HT-29 (cell line): ENCODE measurements at places on chromosomes 7 and 10. TPM values are rescaled to one million over a fixed set of nuclear protein-coding genes. Genes with fewer than 3 reads are reported as not detected.

JCAD gene
- 3.9 and 5.7 TPM in 2 replicates for total RNA-seq

PAX4 gene
- total RNA-seq, result 1.0 and 2.5 TPM in 2 replicates

ITPRID1 gene
- total RNA-seq, result 0.05 TPM in 1 of 2 replicates, not detected in the other

GLI3 gene
- not detected in 2 replicates for total RNA-seq

CYP3A5 gene
- 96.3 and 108 TPM in 2 replicates for total RNA-seq

PSD gene
- total RNA-seq, result 0.18 and 0.47 TPM in 2 replicates

PRKG1 gene
- not detected in 2 replicates for total RNA-seq

CPA2 gene
- not detected in 2 replicates for total RNA-seq

RASA4B gene
- total RNA-seq, result 7.4 and 13.9 TPM in 2 replicates

LGI1 gene
- total RNA-seq, result not detected in 2 replicates

FAM13C gene
- not detected in 2 replicates for total RNA-seq

ZNF853 gene
- 0.31 TPM in 1 of 2 replicates, not detected in the other for total RNA-seq

OR2A5 gene
- total RNA-seq, result not detected in 2 replicates

USP54 gene
- total RNA-seq, result 43.7 and 44.6 TPM in 2 replicates

AASS gene
- 0.18 and 0.23 TPM in 2 replicates for total RNA-seq

PAPOLB gene
- total RNA-seq, result not detected in 2 replicates

DNA2 gene
- total RNA-seq, result 8.9 and 10.3 TPM in 2 replicates

CALML3 gene
- not detected in 2 replicates for total RNA-seq

MINDY3 gene
- total RNA-seq, result 6.3 and 8.8 TPM in 2 replicates

CRTAC1 gene
- total RNA-seq, result not detected in 2 replicates

PNLIPRP3 gene
- not detected in 2 replicates for total RNA-seq

MPP7 gene
- total RNA-seq, result 2.2 and 4.5 TPM in 2 replicates

SGCE gene
- total RNA-seq, result not detected in 2 replicates

ACBD7 gene
- 5.9 and 7.4 TPM in 2 replicates for total RNA-seq

KCND2 gene
- not detected in 2 replicates for total RNA-seq

SLC39A12 gene
- total RNA-seq, result not detected in 2 replicates

PLEKHS1 gene
- 0.55 TPM in 1 of 2 replicates, not detected in the other for total RNA-seq

OR6B1 gene
- not detected in 2 replicates for total RNA-seq

EGR2 gene
- total RNA-seq, result 3.7 and 5.6 TPM in 2 replicates

CCDC186 gene
- total RNA-seq, result 7.2 and 9.8 TPM in 2 replicates

CTAGE6 gene
- total RNA-seq, result not detected in 2 replicates

HTR5A gene
- not detected in 2 replicates for total RNA-seq

ABCA13 gene
- total RNA-seq, result 0.08 and 0.26 TPM in 2 replicates

LRRC18 gene
- total RNA-seq, result not detected in 2 replicates

BTBD16 gene
- total RNA-seq, result 4.0 and 4.7 TPM in 2 replicates

FKBP6 gene
- not detected in 2 replicates for total RNA-seq

CPSF4 gene
- 101 and 112 TPM in 2 replicates for total RNA-seq

TEX36 gene
- total RNA-seq, result not detected in 2 replicates

UPK3BL2 gene
- total RNA-seq, result 11.1 and 15.2 TPM in 2 replicates

GBX1 gene
- not detected in 2 replicates for total RNA-seq

LDB3 gene
- not detected in 2 replicates for total RNA-seq

SCART1 gene
- total RNA-seq, result 0.68 and 2.2 TPM in 2 replicates

ANKRD1 gene
- total RNA-seq, result 0.08 TPM in 1 of 2 replicates, not detected in the other

AKR1C4 gene
- total RNA-seq, result 0.29 TPM in 1 of 2 replicates, not detected in the other

NKX2-3 gene
- total RNA-seq, result not detected in 2 replicates

KLLN gene
- 0.28 and 0.42 TPM in 2 replicates for total RNA-seq
